ENCODE measurements at places on chromosomes 1 and 21.
A peak's percentile ranks its signal among the peaks of the same experiment; 100 is the strongest.

DNA sequence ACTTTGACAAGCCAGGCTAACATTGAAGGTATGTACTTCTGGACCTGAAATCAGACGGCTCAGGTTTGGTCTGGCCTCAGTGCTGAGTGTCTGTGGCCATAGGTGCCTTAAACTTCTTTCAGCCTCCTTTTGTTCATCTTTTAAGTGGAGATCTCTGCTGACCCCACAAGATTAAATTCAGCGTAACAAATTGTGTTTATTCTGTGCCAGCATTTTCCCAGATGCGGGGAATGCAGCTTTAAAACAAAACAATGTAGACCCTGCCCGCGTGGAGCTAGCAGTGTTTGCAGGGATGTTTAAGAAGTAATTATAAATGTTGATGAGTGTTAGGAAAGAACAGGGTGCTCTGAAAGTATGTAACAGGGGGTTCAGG lies 923 bp downstream of the CAP1 start:
- no peak for DNase-seq

DNA sequence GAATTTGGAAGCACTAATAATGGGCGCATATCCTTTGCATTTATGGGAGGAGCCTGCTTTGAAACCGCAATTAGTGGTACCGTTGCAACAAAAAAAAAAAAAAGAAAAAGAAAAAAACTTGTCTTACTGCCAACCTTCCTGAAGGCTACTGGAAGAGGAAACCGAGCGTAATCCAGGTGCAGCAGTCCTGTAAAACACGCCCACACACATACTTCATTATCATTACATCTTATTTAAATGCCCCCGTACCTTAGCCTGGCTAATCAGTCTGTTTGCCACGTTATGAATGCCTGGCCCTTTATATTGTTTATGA lies 686 bp upstream of the ZNF281 start:
- DNase-seq = peak; percentile 72

DNA sequence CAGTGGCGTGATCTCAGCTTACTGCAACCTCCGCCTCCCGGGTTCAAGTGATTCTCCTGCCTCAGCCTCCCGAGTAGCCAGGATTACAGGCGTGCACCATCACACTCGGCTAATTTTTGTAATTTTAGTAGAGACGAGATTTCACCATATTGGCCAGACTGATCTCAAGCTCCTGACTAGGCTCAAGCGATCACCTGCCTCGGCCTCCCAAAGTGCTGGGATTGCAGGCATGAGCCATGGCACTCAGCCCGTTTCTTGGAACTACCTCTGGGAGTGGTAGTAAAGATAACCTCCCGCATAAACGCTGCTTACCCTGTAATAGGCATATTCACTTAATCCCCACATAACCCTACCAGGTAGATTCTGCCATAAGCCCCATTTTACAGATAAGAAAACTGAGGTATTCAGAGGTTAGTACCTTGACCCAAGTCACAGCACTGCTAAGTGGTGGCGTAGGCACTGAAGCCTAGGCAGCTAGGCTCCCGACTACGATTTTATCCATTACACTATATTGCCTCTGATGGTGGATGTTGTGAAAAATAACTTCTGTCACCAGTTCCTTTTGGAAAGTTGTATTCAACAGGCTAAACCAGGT lies 143.8 kb downstream of the SDCCAG8 start:
- no peak for DNase-seq

DNA sequence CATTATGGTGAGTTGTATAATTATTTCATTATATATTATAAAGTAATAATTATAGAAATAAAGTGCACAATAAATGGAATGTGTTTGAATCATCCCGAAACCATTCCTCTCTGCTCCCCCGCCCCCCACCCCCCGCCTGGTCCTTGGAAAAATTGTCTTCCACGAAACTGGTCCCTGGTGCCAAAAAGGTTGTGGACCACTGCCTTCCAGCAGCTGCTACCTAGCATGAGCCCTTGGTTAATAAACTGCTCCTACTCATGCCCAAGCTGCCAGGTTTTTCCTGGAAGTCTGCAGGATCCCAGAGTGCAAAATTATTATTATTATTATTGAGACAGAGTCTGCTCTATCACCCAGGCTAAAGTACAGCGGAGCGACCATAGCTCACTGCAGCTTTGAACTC lies 6.8 kb upstream of the IFNGR2 start:
- DNase-seq = no peak

All from renal cortical epithelial cell (primary cell).